Calu3 (cell line): ENCODE measurements at places on chromosomes 4 and X. TPM values are rescaled to one million over a fixed set of nuclear protein-coding genes. Genes with fewer than 3 reads are reported as not detected.

DNA sequence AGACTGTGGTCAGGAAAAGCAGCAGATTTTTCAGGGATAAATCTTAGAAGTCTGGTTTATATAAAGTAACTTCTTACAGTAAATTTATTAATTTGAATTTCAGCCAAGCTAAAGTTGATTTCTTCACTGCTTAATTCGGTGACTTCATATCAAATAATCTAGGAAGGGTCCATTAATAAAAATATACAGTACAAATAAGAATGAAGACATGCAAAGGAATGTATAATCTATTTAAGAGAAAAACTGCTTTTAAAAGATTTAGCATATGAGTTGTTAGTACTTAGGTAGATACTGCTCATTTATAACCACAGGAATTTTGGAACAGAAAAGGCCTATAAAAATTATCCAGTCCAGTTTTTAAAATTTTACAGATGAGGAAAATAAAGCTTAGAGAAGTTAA is 177.1 kb downstream of the DLG3 start:
- H3K36me3 ChIP-seq = no peaks in the 10 kb centered on the region
- DNase-seq = no peak
- H3K4me3 ChIP-seq = no peak overlapping the region
- peaks cover 71% of the 10 kb centered on the region for H3K27me3 ChIP-seq

- H3K4me1 ChIP-seq = no peaks in the 10 kb centered on the region
- H3K27me3 ChIP-seq = no peaks in the 10 kb centered on the region
- no peak for DNase-seq
- no peak overlapping the region for H3K27ac ChIP-seq
- no peaks in the 10 kb centered on the region for H3K36me3 ChIP-seq
- H3K4me3 ChIP-seq = no peak overlapping the region
Measured at GRCh38 chr4:151256134-151256533, 20.8 kb upstream of the PRSS48 start.

Gene IL15
- 4.4 and 4.6 TPM in 2 replicates for total RNA-seq

Gene HMGB3
- total RNA-seq = 99.4 and 143 TPM in 2 replicates

DNA sequence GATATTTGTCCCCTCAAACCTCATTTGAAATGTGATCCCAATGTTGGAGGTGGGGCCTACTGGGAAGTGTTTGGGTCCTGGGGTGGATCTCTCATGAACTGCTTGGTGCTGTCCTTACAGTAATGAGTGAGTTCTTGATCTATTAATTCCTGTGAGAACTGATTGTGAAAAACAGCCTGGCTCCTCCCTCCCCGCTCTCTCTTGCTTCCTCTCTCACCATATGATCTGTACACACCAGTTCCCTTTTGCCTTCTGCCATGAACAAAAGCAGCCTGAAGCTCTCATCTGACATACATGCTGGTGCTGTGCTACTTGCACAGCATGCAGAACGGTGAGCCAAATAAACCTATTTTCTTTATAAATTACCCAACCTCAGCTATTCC is 11.2 kb upstream of the YIPF7 start:
- no peaks in the 10 kb centered on the region for H3K27me3 ChIP-seq
- no peak overlapping the region for H3K27ac ChIP-seq
- DNase-seq = no peak
- no peak overlapping the region for H3K4me3 ChIP-seq
- H3K36me3 ChIP-seq = no peaks in the 10 kb centered on the region

DNA sequence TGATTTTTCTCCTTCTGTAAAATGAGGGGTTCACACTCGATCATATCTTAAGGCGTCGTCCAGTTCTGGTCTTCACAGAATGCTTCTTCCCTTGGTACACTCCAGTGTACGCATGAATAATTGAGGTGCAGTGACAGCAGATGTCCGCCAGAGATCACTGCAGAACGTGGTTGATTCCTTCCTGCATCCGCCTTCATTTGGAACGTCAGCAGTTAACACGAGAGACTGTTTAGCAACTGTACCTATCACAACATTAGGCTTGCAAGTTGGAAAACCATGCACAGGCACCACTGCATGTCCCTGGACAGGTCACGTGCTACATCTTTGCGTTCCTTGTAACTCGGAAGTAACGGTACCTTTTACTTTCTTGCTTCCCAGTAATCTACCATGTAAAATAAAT is 66.0 kb upstream of the GEMIN8 start:
- H3K4me3 ChIP-seq = no peak overlapping the region
- H3K36me3 ChIP-seq = no peaks in the 10 kb centered on the region
- DNase-seq = peak; percentile 33
- peaks cover 12% of the 10 kb centered on the region for H3K27me3 ChIP-seq
- H3K4me1 ChIP-seq = no peaks in the 10 kb centered on the region

Gene CSAG1
- total RNA-seq = not detected in 2 replicates
